CD8-positive, alpha-beta T cell (primary cell): ENCODE measurements at places on chromosomes 16 and 17.

DNA sequence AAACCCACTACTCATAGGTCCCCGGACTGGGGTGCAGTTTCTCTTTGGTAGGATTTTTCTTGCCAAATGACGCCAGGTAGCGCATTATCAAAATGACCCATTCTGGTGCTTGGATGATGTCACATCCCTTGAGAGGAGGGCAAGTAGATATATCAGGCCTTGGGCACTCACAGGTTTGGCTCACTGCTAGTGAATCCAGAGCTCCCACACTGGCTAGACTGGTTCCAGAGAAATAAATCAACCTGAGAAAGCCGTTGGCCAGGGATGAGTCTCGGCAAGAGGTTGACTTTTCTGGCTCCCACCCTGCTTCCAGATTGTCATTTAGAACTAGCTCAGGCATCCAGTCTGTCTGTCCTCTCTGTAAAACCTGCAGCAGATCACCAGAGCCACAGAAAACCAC lies 188.4 kb upstream of the MAF start:
- DNase-seq: no peak

DNA sequence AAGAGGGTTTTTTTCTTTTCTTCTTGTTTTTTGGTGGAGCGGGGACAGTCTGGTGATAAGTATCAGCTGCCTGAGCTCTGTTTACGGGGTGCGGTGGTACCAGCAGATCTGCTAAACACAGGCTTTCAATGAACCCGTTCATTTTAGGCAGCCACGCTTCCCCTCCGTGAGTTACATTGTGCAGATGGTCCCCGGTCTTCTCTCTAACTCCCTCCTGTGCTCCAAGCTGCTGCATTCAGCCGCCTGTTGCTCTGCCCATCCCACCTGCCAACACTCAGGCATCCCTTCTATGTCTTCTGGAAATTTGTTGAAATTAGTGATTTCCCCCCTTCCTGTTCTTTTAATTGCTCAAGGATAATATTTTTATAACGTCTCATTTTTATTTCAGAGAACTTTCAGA lies 82.1 kb upstream of the ELAC2 start:
- no peak for DNase-seq

DNA sequence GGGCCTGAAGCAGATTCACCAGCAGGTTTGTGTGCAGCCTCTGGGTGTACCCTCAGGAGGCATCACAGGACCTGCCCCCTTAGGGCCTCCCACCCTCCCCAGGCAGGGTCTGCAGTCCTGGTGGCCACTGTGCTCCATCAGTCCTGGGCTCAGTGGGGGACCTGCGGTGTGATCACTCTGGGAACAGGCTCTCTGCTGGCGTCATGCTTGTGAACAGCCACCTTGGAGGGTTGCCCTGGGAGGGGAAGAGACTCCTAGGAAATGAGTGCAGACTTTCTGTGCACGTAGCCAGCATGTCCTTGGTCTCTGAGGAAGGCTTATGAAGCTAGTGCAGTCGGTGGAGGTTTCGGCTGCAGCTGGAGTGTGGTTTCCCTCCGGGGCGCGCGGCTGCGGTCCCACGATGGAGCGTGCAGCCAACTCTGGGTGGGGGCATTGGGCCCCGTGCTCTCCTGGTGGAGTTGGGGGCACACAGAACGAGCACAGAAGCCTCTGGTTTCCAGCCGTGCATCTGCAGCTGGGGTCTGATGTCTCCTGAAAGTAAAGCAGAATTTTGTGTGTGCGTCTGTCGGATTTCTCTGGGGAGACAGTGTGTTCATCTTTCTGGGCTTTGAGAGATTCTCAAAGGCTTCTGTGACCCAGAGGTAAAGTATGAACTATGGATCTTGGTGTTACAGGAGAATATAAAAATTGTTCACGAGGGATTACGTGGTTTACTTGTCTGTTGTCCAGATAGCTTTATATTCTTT lies 68.1 kb upstream of the ZNF750 start:
- no peak for DNase-seq

GRCh38 chr16:29318037-29318436 lies 88.5 kb downstream of the NPIPB11 start:
- no peak for DNase-seq

GRCh38 chr17:16107165-16107770 lies 107.6 kb downstream of the TTC19 start:
- DNase-seq: no peak

DNA sequence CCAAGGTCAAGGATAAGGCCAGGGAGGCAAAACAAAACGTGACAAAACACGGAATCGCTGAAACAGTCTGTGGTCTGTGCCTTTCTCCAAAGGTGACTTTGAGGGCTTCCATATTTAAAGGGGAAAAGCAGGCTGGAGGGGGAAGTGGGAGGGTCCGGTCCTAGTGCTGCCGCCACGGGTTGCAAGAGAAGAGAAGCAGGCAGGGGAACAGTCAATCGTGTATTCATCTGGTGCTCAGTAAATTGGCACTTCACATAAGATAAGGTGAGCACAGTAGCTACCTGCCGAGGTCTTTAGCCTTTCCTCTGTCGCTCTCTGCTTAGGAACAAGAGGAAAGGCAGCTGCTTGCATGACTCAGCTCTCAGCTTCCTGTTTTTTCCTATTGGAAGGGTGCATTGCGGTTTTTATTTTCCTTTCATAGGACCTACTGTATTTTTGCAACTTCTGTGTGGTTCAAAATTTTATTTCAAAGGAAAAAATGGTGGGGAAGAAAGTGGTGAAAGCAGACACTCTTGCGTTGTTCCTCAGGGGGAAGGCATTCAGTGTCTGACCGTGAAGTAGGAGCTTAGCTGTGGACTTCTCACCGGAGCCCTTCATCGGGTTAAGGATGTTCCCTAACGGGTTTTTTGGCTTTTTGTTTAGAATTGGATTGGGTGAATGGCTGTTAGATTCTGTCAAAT lies 7.1 kb upstream of the LGALS3BP start:
- no peak for DNase-seq

GRCh38 chr17:48054238-48055185 lies 6.4 kb downstream of the NFE2L1 start:
- no peak for DNase-seq

GRCh38 chr17:74756891-74757290 lies 8.5 kb downstream of the NHERF1 start:
- DNase-seq: no peak

DNA sequence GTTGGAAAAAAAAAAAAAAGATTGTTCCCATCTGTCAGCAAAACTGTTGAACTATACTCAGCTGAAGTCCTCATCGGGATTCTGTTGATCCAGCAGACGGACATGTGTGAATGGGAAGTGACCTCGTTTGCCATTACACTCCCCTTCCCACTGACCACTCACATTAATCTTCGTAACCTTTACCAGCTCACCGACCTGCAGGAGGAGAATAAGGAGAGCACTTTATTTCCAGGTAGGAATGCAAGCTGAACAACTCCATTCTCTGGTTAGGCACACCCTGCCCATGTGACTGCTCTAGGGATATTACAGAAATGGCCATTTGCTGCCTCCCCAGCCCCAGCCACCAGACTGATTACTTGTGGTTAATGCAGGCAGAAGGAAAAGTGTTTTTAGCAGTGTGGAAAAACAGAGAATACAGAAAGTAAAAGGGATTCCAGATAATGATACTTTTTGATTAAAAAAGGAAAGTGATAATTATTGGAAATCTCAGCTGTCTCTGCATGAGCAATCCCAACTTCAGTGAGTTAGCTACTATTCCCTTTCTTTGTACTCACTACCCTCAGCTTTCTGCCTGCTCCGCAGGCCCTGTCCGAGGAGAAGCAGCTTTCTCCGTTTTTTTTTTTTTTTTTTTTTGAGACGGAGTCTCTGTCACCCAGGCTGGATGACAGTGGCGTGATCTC lies 23.6 kb upstream of the YWHAE start:
- no peak for DNase-seq

- no peak for DNase-seq
Observed at GRCh38 chr17:75003070-75003956, 9.2 kb upstream of the MRPL58 start.

- no peak for DNase-seq
Observed at GRCh38 chr17:35630530-35631148, 43.5 kb downstream of the AP2B1 start.

GRCh38 chr17:83119987-83120864 lies 40.8 kb downstream of the METRNL start:
- no peak for DNase-seq

DNA sequence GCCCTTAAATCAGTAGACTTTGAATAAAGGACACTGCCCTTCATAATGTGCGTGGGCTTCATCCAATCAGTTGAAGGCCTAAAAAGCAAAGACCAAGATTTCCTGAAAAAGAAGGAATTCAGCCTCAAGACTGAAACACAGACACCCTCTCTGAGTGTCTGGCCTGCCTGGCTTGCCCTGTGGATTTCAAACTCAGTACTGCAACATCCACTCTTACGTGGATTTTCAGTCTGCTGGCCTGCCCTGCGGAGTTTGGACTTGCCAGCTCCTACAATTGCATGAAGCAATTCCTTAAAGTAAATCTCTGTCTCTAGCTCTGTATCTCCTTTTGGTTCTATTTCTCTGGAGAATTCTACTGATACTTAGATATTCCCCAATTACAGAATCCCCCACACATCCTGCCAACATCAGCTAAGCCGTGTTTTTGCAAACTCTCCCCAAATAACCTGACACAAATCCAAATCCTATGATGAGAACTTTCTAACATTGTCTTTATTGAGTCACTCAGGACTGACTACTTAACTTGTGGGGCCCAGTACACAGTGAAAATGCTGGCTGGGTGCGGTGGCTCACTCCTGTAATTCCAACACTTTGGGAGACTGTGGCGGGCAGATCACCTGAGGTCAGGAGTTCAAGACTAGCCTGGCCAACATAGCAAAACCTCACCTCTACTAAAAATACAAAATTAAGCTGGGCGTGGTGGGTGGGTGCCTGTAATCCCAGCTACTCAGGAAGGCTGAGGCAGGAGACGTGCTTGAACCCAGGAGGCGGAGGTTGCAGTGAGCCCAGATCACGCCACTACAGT lies 7.2 kb upstream of the TNFRSF17 start:
- DNase-seq: no peak

DNA sequence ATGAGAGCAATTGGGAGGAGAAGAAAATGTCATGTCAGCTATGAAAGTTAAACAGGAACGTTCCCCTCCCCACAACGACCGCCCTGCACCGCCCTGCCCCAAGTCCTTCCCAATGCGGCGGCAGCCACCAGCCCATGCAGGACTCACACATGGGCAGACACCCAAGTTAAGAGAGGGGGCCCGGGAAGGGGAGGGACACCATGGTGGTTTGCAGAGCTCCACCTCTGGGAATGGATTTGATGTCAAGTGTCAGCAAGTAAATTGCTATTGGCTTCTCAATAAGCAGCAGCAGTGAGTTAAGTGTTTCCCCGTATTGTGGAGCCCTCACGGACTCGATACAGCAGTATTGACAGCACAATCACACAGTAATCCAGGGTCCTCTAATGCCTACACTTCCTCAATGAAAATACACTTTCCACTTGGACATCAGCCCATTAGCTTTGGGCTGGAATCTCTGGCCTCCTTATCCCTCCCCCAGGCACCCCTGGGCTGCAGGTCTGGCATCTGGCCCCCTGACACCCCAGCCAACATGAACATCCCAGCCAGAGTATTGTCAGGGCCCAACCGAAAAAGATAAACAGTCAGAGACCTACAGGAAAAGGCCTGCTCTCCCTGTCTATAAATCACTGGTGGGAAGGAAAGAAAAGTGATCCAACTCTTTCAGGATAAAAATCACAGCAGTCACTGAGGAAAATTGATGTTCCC lies 22.6 kb downstream of the ZFHX3 start:
- DNase-seq: no peak

DNA sequence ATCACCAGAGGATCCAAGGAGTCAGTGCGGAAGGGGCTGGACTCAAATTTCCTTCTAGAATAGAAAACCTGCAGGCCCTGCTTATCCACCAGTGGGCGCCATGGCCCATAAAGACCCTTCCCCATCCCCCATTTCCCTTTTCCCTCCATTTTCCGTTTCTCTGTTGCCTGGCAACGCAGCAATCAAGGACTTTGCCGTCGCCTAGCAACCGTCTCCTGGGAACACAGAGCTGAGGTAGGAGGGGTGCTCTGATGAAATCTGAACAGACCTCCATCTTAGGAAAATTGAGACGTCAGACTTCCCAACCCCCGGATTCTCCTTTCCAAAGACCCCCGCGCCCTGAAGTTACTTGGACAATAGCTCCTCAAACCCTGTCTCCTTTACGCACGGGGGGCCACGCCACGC lies 5.7 kb downstream of the DLG4 start:
- DNase-seq: no peak

DNA sequence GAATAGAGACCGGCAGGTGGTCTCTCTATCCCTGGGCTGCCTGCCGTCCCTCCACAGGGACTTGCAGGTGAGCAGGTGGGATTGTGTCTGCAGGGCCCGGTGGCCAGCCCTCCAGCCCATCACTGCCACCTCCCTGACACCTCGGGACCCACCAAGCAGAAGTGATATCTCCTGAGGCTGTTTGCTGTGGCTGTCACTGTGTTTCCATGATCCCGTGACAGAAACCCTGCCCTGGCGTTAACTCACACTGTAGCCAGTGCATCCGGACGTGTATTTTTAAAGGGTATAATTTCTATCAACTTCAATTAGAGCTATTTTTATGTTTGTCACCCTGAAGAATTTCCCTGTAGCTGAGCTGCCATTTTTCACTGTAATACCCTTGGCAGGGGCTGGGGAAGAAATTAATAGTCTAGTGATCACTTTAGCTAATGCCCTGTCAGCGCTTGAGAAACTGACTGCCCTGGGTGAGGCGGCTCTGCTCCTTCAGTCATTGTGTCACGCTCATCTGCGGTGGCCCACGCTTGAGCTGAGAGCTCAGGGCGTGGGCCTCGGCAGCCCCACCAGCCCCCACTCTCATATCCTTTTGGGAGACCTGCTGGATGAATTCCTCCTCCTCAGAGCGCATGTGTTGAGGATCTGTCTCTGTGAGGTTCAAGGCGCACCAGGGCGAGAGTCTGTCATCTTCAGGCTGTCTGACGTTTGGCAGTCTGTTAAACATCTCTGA lies 229.9 kb upstream of the CIBAR2 start:
- no peak for DNase-seq

GRCh38 chr17:61465550-61466237 lies 13.5 kb downstream of the TBX4 start:
- DNase-seq: no peak

GRCh38 chr17:21300601-21301571 lies 16.4 kb downstream of the MAP2K3 start:
- DNase-seq: no peak
